Stimulated activated naive CD4-positive, alpha-beta T cell (primary cell): ENCODE measurements at places on chromosomes 3 and 15.
A peak's percentile ranks its signal among the peaks of the same experiment; 100 is the strongest.

DNA sequence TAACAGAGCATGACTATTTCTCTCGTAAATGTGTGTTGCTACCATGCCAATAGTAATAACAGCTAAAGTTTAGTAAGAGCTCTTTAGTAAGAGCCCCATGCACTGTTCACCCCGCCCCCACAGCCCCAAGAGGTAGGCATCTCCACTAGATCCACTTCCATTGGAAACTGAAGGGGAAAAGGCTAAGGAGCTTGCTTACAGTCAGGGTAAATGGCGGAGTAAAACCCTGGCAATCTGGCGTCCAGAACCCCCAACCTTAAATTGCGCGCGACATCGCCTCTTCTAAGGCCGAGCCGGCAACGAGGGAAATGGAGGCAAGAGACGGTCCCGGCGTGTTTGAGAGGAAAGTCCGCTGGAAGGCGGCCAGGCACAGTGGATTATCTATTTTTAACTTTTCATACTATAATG lies 654 bp upstream of the C3orf38 start:
- DNase-seq: no peak

DNA sequence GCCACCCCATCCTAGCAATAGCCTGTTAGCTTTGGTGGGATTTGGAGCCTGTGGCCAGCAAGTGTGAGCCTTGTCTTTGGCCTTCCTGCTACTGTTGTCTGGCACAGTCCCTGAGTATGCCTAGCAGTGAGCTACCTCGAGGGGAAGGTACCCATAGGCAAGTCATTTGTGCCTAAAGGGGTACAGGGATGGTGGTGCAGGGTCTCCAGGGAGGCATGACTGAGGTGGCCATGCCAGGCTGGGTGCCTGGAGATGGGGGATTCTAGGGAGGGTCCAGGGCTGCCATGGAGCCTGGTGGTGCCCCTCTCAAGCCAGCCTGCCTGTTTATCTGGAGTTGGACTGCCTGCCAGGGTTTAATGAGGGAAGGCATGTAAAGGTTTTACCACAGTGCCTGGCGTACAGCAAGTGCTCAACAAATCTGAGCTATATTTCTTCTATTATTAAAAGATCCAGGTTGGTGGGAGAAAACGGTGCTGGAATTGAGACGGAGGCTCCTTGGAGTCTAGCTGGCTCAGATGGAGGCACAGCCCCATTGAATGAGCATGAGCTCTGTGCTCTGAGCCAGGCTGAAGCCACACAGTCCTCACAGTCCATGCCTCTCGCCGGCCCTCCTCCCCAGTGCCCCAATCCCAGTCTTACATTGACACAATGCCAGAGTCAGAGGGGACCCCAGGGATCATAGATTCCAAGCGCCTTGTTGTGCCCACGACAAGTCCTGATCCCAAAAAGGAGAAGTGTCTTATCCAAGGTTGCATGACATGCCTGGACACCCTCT lies 76.2 kb downstream of the CORO2B start:
- no peak for DNase-seq

DNA sequence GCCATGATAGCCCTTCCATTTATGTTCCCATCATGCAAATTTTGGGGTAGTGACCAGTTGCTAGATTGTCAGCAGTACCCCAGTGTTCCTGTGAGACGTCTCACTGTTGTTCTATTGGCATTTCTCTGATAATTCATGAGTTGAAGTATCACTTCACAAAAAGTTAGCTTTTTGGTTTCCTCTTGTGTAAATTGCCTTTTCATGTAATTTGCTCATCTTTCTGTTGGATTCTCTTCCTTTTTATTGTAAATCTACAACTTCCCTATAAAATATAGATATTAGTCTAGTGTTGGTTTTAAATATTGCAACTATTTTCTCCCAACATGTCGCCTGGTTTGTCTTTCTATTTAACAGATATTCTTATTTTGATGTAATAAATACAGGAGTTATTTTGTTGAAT lies 7.5 kb upstream of the A4GNT start:
- DNase-seq: no peak

GRCh38 chr3:187813198-187813597 lies 67.9 kb upstream of the BCL6 start:
- DNase-seq: no peak

DNA sequence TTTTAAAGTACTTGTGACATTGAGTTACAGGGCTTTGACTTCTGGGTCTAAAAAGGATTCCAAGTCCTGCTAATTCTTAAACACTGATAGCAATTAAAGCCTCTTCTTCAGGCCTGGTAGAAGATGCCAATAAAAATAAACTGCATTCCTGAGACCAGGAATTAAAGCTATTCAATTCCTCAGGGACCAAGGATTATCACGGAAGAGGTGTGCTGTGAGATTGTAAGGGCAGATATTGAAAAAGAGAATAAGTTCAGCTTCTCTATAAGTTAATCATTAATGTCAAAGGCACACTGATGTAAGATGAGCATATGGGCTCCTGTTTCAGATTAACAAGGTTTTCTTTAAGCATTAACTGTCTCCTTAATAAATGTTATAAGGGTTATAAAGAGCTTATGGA lies 611.3 kb downstream of the SI start:
- no peak for DNase-seq

DNA sequence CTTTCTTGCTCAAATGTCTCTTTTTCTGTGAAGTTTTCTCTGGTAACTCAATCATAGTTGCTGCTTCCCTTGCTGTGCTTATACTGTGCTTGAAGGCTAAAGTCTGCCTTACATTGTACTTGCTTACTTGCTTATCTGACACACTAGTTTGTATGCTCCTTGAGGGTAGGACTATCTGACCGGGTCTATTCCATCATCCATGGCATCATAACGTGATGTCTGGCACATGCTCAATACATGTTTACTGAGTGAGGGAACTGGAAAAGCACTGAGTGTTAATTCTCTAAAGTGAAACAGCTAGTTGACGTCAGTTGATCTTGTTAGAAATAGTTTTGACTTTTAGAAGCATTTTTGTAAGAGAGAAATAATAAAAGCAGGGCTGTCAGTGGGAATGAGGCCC lies 42.7 kb downstream of the MAP3K13 start:
- no peak for DNase-seq

DNA sequence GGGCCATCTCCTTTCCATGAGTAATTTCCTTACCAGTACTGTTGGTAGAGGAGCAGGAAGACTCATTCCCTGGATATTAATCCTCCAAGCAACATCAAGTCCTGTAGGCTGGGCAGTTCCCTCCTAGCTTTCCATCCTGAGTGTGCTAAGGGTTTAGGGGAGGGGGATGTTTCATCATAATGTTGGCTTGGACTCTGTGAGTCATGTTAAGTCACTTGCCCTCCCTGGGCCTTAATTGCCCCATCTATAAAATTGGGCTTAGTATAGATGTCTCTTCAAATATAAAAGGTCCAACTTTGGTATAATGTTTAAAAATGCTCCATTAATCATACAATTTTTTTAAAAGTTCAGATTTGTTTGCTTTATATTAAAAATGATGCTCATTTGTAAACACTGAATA lies 52.7 kb downstream of the TLE3 start:
- no peak for DNase-seq

GRCh38 chr3:171790574-171790897 lies 19.7 kb downstream of the PLD1 start:
- no peak for DNase-seq

GRCh38 chr15:60418096-60418495 lies 20.3 kb upstream of the ANXA2 start:
- DNase-seq: no peak

DNA sequence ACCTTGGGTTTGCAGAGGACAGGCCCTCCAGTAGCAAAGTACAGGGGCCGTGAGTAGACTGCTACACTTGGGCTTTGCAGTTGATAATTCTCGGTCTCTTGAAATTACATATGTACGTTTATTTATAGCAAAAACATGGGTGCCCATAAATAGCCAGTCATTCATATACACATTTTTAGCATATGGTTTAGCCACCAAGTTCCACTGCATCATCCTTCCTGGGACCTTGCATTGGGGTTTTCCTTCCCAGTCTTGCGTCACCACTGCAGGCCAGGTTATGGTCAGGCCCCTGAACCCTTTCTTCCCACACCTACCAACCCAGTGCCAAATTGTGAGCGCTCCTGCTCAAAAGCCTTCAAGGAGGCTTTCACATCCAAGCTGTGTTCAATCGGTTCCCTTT lies 12.7 kb downstream of the KLHL25 start:
- no peak for DNase-seq

DNA sequence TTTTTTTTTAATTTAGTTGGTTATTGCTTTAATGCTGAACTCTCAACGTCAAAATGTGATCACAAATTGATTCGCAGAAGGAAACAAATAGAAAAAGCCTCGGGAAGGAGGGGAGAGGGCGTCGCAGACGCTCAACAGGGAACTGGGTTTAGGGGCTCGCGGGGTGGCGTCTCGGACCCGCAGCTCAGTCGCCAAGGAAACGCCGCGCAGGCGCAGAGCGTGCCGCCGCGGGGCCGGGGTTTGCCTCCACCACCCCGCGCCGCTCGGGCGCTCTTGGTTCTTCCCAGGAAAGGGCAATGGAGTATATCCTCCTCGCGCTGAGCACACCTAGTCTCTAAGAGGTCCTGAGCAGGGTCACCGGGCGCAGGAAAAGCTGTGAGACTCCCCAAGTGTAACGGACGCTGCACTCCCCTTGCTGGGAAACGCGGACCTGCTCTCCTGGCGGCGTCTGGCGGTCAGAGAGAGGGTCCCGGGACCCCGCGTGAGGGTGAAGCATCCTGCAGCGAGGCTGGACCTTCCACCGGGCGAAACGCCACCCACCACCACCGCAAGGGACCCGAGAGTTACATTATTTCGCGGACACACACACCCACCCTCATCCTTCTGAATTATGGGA lies 753 bp downstream of the PLCH1 start:
- DNase-seq: peak; percentile 6

GRCh38 chr15:73755946-73756345 lies 2.8 kb upstream of the INSYN1 start:
- no peak for DNase-seq

DNA sequence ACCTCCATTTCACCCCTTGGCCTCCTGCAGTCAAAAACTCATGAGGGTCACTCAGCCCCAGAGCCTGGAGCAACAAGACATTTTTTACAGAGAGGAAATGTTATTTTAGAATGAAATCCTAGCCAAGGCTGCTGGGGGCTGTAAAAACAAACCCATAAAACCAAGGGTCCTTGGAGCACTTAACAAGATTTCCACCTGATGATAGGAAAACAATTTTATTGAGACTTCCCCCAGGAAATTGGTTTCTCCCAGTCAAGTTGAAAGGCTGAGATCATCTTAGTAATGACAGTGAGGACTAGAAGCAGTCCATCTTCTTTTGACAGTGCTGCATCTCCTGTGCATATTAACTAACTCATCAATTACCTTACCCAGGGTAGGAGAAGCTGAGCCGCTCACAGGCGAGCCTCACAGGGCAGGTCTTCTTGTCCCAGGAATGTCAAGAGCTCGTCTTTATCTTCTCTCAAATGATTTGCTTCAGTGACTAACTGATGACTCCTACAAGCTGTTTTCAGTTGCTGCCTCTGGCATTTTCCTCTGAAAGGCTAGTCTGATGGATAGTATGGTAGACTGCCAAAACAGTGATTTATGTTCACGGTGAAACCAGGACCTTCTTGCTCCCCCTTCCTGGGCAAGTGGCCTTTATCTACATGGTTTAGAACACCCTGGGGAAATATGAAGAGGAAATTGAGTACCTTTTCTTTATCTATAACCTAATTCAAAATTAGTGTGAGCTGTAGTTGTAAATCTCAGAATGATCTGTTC lies 34.6 kb upstream of the AEN start:
- DNase-seq: no peak
